ENCODE measurements at places on chromosomes 16 and 17. TPM values are rescaled to one million over a fixed set of nuclear protein-coding genes. Genes with fewer than 3 reads are reported as not detected.

DNA sequence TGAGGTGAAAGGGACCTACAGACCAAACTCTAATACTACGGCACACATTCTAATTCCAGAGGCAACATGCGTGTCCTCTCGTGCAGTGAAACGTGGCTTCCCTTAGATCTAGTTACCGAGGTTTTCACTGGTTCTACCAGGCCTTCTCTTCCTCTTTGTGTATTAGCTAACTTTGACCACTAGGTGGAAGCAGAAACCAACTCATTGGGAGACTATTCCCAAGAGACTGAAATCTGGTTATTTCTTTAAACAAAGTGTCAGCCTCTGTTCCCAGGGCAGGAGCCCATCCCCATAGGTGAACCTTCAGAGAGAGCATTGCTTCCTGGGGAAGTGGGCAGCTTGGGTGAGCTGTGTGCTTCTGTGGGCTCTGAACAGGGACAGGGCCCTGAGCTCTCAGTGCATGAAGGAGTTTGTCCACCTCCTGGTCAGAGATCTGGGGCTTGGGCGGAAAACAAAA, 19.7 kb upstream of the RCVRN start:
- H3K27me3 ChIP-seq: no peaks in the 10 kb centered on the region
- peak; percentile 42 for DNase-seq
- no peaks in the 10 kb centered on the region for H3K36me3 ChIP-seq
- no peak overlapping the region for H3K27ac ChIP-seq
- no peak overlapping the region for H3K4me3 ChIP-seq
- H3K4me1 ChIP-seq: no peaks in the 10 kb centered on the region

- no peaks in the 10 kb centered on the region for H3K4me1 ChIP-seq
- H3K27me3 ChIP-seq: no peaks in the 10 kb centered on the region
- no peaks in the 10 kb centered on the region for H3K36me3 ChIP-seq
- H3K27ac ChIP-seq: no peak overlapping the region
These were observed 228.8 kb downstream of the SLC39A11 start for GRCh38 chr17:72863526-72864211.

DNA sequence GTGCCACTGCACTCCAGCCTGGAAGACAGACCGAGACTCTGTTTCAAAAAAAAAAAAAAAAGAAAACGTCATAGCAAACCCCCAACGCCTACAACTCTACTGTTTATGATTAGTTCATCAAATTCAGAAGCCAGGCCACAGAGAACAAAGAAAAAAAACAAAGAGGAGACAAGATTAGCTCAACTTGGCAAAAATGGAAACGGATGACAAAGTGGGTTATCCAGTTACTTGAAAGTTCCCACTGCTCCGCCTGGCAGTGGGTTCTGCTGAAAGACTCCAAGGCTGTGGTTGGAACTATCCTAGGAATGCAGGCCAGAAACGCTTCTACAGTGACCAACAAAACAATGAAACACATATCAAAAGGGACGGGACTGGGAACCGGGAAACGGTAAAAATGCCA, 53.1 kb downstream of the MRM3 start:
- H3K4me1 ChIP-seq: no peaks in the 10 kb centered on the region
- DNase-seq: no peak
- H3K36me3 ChIP-seq: no peaks in the 10 kb centered on the region
- no peak overlapping the region for H3K27ac ChIP-seq
- H3K4me3 ChIP-seq: no peak overlapping the region

Gene MYBBP1A
- 71.2 TPM for total RNA-seq

DNA sequence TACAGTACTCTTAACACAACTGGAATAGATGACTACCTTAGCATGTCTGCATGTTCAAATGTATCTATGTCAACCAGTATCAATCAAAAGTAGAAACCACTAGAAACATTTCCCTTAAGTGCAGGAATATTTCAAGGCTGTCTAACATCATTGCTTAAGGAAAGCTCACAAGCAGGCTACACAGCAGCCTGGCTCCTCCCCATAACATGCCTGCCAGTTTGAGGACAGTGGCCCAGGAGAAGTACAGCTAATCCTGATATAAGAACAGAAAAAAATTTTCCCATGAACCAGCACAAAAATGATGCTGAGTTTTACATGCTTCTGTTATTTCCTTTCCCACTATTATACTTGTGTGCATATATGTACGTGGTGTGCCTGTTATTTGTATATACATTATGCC, 175.1 kb downstream of the MYO1D start:
- no peak overlapping the region for H3K4me3 ChIP-seq
- no peaks in the 10 kb centered on the region for H3K27me3 ChIP-seq
- no peak overlapping the region for H3K27ac ChIP-seq
- H3K4me1 ChIP-seq: peaks cover 2% of the 10 kb centered on the region

- H3K4me3 ChIP-seq: no peak overlapping the region
- DNase-seq: no peak
- H3K27me3 ChIP-seq: no peaks in the 10 kb centered on the region
- no peaks in the 10 kb centered on the region for H3K4me1 ChIP-seq
- no peaks in the 10 kb centered on the region for H3K36me3 ChIP-seq
These were observed 22.2 kb upstream of the ADAMTS18 start for GRCh38 chr16:77457046-77457445.

GRCh38 chr16:67499106-67499505, 15.8 kb upstream of the AGRP start:
- H3K4me3 ChIP-seq: no peak overlapping the region
- DNase-seq: no peak
- no peak overlapping the region for H3K27ac ChIP-seq
- H3K4me1 ChIP-seq: no peaks in the 10 kb centered on the region
- no peaks in the 10 kb centered on the region for H3K27me3 ChIP-seq

- H3K27me3 ChIP-seq: no peaks in the 10 kb centered on the region
- H3K4me1 ChIP-seq: no peaks in the 10 kb centered on the region
- H3K4me3 ChIP-seq: no peak overlapping the region
- H3K36me3 ChIP-seq: no peaks in the 10 kb centered on the region
- H3K27ac ChIP-seq: no peak overlapping the region
These were observed 41.5 kb downstream of the NF1 start for GRCh38 chr17:31136319-31136718.

Gene HASPIN
- 1.0 TPM for total RNA-seq

DNA sequence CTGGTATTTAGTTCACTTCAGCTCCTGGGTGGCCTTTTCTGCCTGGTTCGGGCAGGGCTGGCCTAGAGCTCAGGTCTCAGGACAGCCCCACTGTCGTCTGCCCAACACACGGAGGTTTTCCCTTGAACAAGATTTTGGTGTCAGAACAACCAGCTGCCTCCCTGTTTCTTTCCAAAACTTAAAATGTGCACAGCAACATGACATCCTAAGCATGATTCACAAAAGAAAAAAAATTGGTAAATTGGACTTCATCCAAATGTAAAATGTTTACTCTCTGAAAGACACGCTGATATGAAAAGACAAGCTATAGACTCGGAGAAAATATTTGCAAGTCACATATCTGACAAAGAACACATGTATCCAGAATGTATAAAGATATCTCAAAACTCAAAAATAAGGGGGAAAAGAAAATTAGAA, 197.8 kb upstream of the CHMP6 start:
- H3K4me3 ChIP-seq: no peak overlapping the region
- no peaks in the 10 kb centered on the region for H3K4me1 ChIP-seq
- DNase-seq: no peak
- no peaks in the 10 kb centered on the region for H3K36me3 ChIP-seq
- H3K27ac ChIP-seq: no peak overlapping the region

DNA sequence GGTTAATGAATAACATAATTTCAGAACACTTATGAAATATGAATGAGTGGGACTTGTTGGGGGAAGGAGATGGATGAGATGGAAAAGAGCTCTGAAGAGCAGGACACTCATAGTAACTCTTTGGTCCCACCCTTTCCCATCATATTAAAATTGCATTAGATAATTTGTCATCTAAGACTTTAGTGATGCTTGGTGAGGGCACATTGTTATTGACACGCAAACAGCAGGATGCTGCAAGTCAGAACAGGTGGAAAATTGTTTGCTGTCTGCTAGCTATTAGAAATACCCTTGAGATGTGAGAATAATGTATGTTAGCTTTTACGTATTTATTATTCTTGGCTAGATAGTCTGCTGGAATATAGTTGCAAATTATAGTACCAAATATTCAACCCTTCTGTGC, 75.7 kb downstream of the TANC2 start:
- DNase-seq: no peak
- no peak overlapping the region for H3K27ac ChIP-seq
- H3K4me1 ChIP-seq: no peaks in the 10 kb centered on the region
- no peaks in the 10 kb centered on the region for H3K27me3 ChIP-seq

- no peak overlapping the region for H3K27ac ChIP-seq
- H3K36me3 ChIP-seq: no peaks in the 10 kb centered on the region
- no peak for DNase-seq
- no peaks in the 10 kb centered on the region for H3K27me3 ChIP-seq
- H3K4me3 ChIP-seq: no peak overlapping the region
These were observed 207.3 kb downstream of the CCDC182 start for GRCh38 chr17:57537524-57538410.

- H3K27me3 ChIP-seq: no peaks in the 10 kb centered on the region
- no peak overlapping the region for H3K27ac ChIP-seq
- no peaks in the 10 kb centered on the region for H3K36me3 ChIP-seq
- H3K4me3 ChIP-seq: no peak overlapping the region
- H3K4me1 ChIP-seq: peaks cover 3% of the 10 kb centered on the region
- peak; percentile 28 for DNase-seq
These were observed 294.7 kb upstream of the MAF start for GRCh38 chr16:79895053-79895916.

DNA sequence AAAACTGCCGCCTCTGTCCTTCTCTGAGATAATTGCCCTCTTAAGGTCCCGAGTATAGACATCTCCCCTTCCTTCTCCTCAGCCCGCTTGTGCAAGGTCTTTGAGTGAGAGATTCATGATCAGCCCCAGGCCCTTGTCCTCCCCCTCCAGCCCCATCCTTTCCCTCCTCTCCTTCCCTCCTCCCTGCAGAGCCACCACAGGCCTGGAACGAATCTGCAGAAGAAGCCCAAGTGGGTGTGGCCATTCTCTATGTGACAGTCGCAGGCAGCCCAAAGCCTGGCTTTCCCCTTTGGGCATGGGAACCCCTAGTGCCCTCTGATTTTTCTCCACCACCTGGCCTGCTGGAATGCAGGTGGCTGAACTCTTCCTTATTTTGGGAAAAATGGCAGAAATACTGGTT, 7.2 kb upstream of the NDRG4 start:
- no peaks in the 10 kb centered on the region for H3K36me3 ChIP-seq
- no peak overlapping the region for H3K27ac ChIP-seq
- DNase-seq: no peak
- no peaks in the 10 kb centered on the region for H3K27me3 ChIP-seq
- no peaks in the 10 kb centered on the region for H3K4me1 ChIP-seq

Gene MAPT
- total RNA-seq: 11.7 TPM

DNA sequence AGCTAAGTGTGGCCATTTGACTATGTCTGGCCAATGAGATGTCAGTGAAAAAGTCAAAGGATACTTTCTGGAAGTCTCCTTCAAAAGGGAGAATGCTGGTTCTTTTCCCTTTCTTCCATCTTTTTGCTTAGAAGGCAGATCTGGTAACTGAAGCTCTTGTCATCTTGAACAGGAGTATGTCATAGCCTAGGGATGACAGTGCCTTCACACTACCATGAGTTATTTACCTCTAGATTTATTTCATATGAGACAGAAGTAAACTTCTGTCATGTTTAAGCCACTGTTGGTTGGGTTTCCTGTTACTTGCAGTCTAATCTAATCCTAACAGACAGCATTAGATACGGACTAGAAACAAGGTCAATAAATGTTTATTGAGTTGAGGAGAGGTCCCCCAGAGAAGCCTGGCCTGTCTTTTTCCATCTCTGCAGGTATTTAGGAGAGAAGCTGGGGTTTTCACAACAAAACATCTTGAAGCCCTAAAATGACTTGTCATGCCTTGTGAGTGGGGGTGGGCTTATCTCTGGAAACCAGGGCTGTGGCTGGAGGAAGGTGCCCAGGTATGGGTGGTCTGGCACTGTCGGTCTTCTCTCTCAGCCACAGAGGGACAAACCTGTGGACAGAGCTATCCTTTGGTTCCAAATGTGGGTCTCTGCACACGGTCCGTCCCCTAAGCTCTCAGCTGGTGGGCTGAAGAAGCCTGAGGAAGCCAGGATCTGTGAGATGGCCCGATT, 28.5 kb downstream of the TMEM98 start:
- no peaks in the 10 kb centered on the region for H3K36me3 ChIP-seq
- H3K27ac ChIP-seq: no peak overlapping the region

Gene CMTM4
- total RNA-seq: 46.9 TPM

GRCh38 chr16:88330971-88331890, 51.5 kb upstream of the ZNF469 start:
- peak overlapping the region; percentile 53 for H3K27ac ChIP-seq
- H3K36me3 ChIP-seq: no peaks in the 10 kb centered on the region
- no peaks in the 10 kb centered on the region for H3K27me3 ChIP-seq
- no peak overlapping the region for H3K4me3 ChIP-seq
- no peak for DNase-seq
- H3K4me1 ChIP-seq: no peaks in the 10 kb centered on the region

Gene TTYH2
- 7.7 TPM for total RNA-seq

DNA sequence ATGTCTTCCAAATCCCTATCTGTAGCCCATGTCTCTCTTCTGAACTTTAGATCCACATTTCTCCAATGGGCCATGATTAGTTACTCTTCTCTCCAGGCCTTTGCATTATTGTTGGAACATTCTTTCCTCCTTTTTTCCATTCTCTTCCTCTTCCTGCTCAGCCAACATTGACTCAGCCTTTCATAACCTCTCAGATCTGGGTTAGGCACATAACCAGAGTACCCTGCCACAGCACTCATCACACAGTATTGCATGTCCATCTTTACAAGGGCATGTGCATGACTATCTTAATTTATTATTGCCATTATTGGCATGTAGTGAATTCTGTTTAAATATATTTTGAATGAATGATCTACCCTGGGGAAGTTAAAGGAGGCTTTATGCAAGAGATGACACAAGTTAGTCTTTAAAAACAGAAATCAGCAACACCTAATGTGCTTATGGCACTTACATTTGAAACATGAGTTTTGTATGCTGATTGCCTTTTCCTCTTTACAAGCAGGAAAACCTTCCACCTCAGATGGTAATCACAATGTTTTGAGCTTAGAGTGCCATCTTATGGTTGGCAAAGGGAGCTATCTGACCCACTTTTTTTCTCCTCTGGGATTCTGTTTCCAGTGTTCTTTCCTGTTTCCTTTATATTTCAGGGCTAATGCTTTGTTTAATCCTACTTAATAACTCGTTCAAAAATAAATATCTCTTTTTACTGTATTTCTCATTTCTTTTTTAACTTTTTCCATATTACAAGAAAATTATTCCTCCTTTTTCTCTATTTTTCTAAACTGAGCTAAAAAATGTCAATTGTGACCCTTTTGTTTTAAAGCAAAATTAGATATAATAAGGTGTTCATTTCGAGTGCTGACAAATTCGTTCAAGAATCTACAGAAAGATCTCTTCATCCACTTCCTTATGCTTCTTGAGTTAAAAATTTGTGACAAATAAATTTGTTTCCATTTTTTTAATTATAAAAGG, 151.0 kb upstream of the RBL2 start:
- peaks cover 7% of the 10 kb centered on the region for H3K36me3 ChIP-seq
- DNase-seq: no peak
- no peak overlapping the region for H3K27ac ChIP-seq
- H3K4me1 ChIP-seq: no peaks in the 10 kb centered on the region

GRCh38 chr17:39677542-39678339, 9.5 kb downstream of the PNMT start:
- H3K4me1 ChIP-seq: peaks cover 20% of the 10 kb centered on the region
- no peak for DNase-seq
- H3K27me3 ChIP-seq: no peaks in the 10 kb centered on the region
- no peak overlapping the region for H3K27ac ChIP-seq
- H3K36me3 ChIP-seq: no peaks in the 10 kb centered on the region

Gene TBC1D28
- total RNA-seq: 1.2 TPM

All from prostate gland (tissue), 2 donors.